ENCODE measurements at places on chromosomes 5 and 9. TPM values are rescaled to one million over a fixed set of nuclear protein-coding genes. Genes with fewer than 3 reads are reported as not detected.

DNA sequence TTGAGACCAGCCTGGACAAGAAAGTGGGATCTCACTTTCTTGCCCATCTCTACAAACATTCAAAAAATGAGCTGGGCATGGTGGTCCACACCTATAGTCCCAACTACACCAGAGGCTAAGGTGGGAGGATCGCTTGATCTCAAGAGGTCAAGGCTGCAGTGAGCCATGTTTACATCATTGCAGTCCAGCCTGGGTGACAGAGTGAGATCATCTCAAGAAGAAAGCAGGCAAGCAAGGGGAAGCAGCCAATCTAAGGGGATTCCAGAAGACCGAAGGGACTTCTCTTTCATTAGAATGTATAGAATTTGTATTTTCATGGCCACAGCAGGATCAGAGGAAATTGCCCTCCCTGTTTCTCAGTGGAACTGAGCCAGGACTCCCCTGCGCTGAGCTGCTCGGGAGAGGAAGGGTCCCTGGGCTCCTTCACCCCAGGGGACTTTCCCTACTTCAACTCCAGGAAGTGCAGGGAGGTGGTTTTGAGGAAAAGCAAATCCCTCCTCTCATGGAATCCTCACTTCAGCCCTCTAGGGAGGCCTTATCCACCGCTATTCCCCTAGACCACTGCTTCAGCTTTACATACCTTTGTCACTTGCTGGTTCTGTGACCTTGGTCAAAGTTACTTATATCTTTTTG, 12.1 kb downstream of the WWC1 start:
- no peak for DNase-seq

GRCh38 chr9:86126998-86127972, 27.9 kb upstream of the GOLM1 start:
- DNase-seq: peak; percentile 76

GRCh38 chr5:130708754-130709153, 456.3 kb downstream of the HINT1 start:
- DNase-seq: no peak

DNA sequence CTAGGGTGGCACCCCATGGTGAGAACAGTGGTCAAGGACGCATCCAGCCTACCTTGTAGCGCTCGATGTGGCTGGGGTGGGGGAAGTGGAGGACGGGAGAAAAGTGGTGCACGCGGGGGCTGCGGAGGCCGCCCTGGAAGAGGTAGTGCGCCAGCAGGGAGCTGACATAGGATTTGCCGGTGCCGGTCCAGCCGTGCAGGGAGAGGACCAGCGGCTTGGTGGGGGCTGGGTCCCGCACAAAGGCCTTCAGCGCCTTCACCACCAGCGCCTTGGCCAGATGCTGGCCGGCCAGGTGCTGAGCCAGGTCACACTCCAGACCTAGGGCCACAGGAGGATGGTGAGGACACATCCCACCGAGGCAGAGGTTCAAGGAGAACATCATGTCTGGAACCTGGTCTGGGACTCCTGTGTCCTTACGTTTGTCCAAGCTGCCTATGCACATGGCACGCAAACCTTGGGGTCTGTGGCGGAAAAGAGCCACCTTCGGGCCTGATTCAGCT, 797 bp downstream of the TOR2A start:
- DNase-seq: no peak

DNA sequence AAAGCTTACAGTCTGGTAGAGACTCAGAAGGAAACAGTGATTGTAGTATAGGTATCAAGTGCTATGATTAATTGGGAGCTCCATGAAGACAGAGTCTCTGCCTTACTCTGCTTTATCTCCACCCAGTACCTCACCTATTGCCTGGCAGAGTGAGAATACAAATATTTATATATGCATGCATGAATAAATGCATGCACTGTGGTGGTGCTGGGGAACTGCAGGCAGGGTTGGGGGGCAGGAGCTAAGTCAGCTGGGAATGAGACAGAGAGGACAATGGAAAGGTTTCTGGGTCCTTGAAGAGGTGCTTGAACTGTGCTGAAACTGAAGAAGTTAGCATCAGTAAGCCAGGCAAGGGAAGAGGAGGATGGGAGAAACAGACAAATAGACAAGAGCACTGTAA, 80.8 kb upstream of the PPP2R2B start:
- DNase-seq: no peak

DNA sequence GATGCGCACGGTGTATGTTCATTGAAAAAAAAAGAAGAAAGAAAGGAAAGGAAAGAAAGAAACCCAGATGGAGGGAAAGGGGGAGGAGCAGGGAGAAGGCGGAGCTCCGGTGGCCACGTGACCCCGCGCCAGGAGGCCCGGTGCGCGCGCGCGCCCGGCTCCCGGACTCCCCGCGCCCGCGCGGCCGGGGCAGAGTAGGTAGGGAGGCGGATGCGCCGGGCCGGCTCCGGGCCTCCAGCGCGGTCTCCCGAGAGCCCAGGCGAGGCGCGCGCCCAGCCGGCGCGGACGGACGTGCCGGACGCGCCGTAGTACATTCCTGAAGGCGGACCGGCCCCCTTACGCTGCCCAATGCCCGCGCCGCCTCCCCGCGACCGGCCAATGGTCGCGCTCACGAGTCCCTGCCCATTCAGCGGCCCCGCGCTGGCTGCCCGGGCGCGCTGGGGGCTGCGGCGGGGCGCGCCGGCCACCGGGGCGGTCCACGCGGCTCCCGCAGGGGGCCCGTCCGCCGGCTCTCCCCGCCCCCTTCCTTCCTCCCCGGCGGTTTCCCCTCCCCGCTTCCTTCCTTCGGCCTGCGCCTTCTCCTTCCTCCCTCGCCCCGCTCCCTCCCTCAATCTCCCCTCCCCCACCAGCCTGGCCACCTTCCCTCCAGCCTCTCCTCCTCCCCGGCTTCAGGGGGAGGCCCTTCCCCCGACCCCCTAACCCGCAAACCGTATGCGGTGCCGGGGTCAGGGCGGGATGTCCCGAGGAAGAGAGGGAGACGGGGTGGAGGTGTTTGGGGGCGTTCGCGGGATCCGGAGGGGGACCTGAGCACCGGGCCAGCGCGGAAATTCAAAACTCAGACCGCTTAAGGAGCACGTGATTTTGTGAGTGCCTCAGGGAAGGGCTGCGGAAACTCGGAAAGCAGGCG, 5.8 kb downstream of the PTCH1 start:
- peak; percentile 97 for DNase-seq

DNA sequence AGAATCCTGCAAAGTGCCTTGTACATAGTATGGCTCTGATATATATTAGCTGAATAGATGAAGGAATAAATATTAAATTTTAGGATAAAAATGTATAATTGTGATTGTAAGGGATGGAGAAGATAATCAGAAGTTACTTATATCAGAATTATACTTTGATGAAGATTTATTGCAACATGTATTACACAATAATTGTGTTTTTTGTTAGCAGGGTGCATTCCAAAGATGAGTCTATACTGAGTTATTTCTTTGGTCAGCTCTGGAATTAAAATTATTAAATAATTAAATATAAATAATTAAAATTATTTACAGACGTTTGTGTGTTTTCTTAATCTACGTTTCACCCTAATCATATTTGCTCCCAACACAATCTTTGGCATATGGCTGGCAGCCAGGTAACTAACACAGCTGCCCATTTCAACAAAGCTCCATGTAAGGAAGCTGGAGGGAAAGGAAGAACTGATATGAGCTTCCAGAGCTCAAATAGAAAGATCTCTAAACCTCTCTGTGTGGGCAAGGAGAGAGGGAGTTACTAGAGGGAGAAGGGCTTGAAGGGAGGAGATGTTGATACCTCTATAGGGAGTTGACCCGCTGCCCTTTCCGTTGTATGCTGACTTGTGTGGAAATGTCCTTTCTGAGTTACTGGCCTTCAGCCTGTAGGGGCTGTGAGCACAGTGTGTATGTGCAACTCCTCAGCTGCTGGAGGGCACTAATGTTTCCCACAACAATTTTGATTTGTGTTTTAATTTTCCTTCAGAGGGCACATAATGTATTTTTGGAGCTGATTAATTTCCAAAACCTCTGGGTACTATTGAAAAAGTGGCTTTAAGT, 403.4 kb downstream of the MAN2A1 start:
- no peak for DNase-seq

DNA sequence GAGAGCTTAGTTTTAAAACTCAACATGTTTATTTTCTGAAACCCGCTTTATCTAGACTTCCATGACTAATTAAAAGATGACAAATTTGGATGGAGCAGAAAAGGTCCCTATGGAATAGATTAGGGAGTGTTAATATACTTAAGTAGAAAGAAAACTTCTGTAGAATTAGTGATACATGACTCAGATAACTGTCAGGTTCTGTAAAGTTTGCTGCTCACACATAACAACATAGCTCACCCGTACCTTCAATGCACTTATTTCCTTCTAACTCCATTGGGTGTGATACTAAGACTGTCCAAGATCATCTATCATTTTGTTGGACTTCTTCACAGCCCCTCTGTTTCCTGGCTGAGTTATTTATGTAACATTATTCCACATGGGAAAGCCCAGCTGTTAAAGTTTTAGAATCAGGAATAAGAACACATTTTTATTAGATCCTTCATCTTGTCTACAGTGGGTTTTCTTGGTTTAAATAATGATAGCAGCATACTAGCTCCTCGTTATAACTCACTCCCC, 27.8 kb downstream of the TMEM167A start:
- no peak for DNase-seq

GRCh38 chr9:88988796-88989641, 2.2 kb upstream of the S1PR3 start:
- peak; percentile 44 for DNase-seq

DNA sequence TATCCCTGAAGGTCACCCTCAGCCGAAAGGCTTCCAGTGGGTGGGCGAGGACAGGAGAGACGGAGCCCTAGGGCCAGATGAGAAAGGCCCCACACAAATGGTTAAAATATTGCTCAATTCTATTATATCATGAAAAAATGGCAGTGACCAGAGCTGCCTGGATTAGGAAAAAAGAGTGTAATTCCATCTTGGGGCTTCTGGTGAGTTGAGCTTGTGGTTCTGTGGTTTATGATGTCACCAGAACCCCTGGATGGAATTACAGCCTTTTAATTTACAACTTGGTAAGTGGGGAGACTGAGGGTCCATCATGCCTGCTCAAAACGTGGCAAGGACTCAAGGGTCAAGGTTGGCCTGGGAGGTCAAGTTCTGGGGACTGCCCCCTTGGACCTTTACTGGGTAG, 55.5 kb upstream of the STC2 start:
- no peak for DNase-seq

DNA sequence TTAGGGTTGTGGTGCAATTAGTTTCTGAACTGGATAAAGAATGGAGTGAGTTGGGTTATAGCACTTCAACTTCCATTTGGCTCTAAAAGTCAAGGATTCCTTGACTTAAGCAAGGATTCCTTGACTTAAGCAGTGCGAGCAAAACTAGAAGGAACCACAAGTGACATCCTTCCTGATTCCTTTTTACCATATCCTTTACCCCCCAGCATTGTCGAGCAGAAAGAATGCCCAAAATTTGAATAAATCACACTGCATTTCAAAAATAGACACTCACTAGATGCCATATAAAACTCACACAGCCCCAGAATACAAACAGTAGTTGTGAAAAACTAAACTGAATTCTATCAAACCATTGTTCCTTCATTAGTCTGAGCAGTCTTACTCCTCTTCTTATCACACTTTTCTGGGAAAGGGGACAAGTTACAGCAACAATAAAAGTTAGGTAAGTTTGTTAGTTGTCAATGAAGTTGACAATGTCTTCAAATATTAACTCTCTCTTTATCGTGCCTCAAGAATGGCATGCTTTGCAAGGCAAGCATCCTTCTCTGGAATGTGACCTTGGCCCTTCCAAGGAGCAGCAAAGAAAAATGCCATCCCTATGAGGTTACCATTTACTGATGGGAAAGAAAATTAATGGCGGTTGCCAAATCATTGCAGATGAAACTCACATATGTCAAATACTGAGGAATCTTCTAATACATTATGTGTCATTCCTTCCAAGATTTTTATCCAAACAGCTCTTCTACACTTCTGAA, 273.3 kb upstream of the ANKRD55 start:
- DNase-seq: no peak

DNA sequence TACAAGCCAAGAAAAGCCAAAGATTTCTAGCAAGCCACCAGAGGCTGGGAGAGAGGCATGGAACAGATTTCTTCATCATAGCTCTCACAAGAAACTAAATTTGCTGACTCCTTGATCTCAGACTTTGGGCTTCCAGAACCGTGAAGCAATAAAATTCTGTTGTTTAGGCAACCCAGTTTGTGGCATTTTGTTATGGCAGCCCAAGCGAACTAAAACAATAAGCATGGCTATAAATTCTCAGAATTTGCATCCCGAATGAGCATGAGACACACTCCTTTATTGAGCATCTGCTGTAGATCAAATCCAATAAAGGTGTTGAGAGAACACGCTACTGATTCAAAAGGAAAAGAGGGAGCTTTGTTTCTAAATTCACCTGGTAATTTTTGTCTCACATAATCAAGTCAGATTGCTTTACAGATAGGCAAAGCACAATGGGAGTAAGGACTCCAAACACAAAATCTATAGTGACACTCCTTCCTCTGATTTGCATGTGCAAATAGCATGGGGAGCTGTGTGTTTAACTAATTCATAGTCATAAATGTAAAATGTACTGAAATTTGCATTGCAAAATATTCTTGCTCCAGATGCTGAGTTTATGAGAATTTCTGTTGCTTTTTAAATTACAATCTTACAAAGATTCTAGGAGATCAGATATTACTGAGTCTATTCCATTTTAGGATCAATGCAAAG, 308.7 kb downstream of the MED10 start:
- DNase-seq: no peak

GRCh38 chr5:109936996-109937395, 247.3 kb downstream of the MAN2A1 start:
- DNase-seq: no peak

GRCh38 chr9:99850736-99851499, 29.2 kb downstream of the NR4A3 start:
- no peak for DNase-seq

DNA sequence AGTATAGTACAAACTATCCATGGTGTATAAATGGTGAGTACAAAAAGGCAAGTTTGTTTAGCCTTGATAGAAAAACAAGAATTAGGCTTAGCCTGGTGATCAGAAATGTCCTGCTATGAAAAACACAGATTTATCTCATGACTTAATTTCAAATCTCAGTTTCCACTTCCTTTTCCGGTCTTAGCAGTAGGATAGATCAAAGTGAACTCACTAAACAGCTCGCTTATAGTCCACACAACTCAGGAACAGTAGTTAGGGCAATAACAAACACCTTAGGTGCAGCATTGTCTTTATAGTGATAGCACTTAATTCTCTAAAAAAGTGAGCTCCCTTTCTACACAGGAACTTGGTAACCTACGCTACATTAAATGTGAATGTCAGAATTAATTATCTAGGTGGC, 11.4 kb downstream of the GOLGA1 start:
- DNase-seq: no peak

- no peak for DNase-seq
Measured at GRCh38 chr5:136905571-136905970, 540.2 kb upstream of the TRPC7 start.

- DNase-seq: peak; percentile 49
Measured at GRCh38 chr5:102971676-102972293, 148.2 kb downstream of the GIN1 start.

GRCh38 chr5:84634256-84634655, 249.6 kb upstream of the EDIL3 start:
- DNase-seq: no peak

- DNase-seq: no peak
Measured at GRCh38 chr5:91562922-91563321, 179.8 kb upstream of the ARRDC3 start.

The PCDHGB7 gene
- total RNA-seq: 13.2 TPM

The PCDHA9 gene
- 0.96 TPM for total RNA-seq

The OTP gene
- total RNA-seq: 6.0 TPM
